Cardiac muscle cell (in vitro differentiated cells and primary cell): ENCODE measurements at places on chromosomes 6 and 20.
A peak's percentile ranks its signal among the peaks of the same experiment; 100 is the strongest.

- DNase-seq = peak; percentile 89
Measured at GRCh38 chr20:24497851-24498250, 28.4 kb downstream of the SYNDIG1 start.

DNA sequence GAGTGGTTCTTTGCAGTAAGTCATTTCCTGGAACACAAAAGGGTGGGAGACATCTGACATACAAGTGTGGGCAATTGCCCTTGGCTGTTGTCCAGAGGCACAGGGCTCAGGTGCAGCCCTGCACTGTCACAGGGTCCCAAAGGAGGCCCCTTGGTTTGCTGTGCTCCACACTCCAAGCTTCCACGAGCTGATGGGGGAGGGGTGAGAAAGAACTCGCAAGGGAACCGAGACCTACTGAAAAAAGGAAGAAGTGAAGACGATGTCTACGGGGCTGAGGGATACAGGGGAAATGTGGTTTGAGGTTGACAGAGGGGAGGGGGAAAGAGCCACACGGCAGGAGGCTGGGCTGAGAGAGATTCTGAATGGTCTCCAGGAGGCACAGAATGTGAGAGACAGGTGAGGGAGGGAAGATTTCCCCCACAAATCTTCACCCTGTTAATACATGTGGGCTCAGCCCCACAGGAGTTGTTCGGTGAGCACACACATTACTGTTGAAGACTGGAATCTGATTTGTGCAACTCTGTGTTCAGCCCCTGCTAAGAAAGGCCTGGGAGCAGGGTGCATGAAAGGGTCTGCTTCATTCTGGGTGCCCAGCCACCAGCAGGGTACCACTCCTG lies 123.4 kb downstream of the LY86 start:
- no peak for DNase-seq

GRCh38 chr6:157307661-157308060 lies 15.7 kb downstream of the TMEM242 start:
- DNase-seq = no peak

GRCh38 chr6:335572-335971 lies 43.3 kb downstream of the DUSP22 start:
- DNase-seq = no peak
